ENCODE measurements at places on chromosomes 12 and 14.

DNA sequence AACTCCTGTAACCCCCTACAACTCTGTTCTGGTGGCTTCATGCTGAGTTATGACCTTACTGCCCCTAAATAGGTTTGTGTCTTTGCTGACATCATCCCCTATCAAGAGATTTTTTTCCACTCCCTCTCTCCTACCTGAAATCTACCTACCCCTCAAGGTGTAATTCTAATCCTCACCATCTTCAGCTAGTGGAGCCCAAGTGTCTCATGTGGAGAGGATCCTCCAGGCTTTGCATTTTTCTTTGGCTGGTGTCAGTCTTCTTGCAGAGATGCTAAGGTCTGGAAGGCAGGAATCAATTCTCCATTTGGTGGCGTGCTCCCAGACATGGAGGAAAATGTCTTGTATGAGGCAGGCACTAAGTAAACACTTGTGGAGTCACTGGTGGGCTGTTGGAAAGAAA lies 74.8 kb upstream of the PRMT8 start:
- no peak for DNase-seq

- no peak for DNase-seq
These were observed 65.9 kb downstream of the ITPR2 start for GRCh38 chr12:26767116-26767515.

DNA sequence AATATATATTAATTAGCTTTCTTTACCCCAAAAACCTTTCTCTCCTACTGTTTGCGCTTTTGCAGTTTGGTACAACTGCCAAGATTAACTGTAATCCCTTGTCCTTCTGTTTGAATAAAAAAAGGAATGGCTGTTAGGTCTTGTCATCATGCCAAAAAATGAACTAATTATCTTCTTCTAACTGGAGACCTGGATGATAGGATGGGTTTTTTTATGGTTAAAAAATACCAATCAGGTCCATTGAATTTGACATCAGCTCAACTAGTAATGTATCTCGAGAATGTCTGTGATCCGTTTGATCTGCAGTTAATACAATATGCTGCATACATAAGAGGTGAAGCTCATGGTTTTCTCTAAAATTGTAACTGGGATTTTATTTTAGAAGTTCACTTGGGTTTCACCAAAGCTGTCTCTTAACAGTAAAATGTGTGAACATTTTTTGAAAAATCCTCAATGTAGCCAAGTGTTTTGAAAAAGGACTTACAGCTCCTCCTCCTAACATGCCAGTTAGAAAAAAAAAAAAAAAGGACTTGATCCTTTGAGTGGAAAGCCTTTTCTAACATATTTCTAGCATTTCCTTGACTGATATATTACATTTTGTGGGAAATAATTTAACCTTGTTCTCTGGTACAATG lies 96.8 kb downstream of the SRGAP1 start:
- DNase-seq, result no peak

GRCh38 chr12:109236257-109236656 lies 72.8 kb downstream of the FOXN4 start:
- no peak for DNase-seq

- no peak for DNase-seq
These were observed 67.0 kb downstream of the SYT1 start for GRCh38 chr12:78931466-78931990.

DNA sequence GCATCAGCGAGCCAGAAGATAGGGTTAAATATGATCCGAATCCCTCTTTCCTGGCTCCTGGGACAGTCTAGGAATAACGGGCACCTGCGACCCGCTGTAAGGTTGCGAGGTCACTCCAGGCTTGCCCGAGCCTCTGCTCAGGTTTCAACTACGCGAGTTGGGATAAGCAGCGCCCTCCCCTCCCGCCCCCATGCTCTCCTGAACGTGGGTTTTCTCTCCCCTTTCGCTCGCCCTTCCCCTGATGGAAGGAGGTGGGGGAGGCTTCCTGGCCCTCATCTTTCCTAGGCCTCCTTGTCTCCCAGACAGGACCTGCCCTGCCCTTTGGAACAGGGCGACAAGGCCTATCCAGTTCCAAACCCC lies 753 bp upstream of the ATP5MC2 start:
- no peak for DNase-seq

- no peak for DNase-seq
These were observed 245.7 kb downstream of the SLC15A4 start for GRCh38 chr12:128578045-128578444.

GRCh38 chr14:54048311-54048710 lies 91.7 kb upstream of the BMP4 start:
- DNase-seq, result no peak

- DNase-seq, result no peak
These were observed 9.1 kb downstream of the FIGNL2 start for GRCh38 chr12:51839310-51839947.

- DNase-seq, result no peak
These were observed 29.9 kb upstream of the MYBPC1 start for GRCh38 chr12:101564912-101565311.

GRCh38 chr14:31207287-31207754 lies 272 bp downstream of the HECTD1 start:
- peak; percentile 44 for DNase-seq

All from GOT3 (cell line).